Endothelial cell of umbilical vein (primary cell): ENCODE measurements at places on chromosomes 7 and 10. TPM values are rescaled to one million over a fixed set of nuclear protein-coding genes. Genes with fewer than 3 reads are reported as not detected.

- DNase-seq = no peak
These were observed 180.7 kb downstream of the EVX1 start for GRCh38 chr7:27423290-27423689.

GRCh38 chr7:159370-160270 is 32.8 kb upstream of the FAM20C start:
- no peak for DNase-seq

GRCh38 chr7:85479918-85480643 is 293.2 kb upstream of the SEMA3D start:
- no peak for DNase-seq

GRCh38 chr7:16652240-16652583 is 6.2 kb downstream of the BZW2 start:
- DNase-seq = no peak

- no peak for DNase-seq
These were observed 31.3 kb downstream of the ZNF783 start for GRCh38 chr7:149293338-149293737.

GRCh38 chr10:129462257-129462795 is 4.7 kb upstream of the MGMT start:
- DNase-seq = no peak

DNA sequence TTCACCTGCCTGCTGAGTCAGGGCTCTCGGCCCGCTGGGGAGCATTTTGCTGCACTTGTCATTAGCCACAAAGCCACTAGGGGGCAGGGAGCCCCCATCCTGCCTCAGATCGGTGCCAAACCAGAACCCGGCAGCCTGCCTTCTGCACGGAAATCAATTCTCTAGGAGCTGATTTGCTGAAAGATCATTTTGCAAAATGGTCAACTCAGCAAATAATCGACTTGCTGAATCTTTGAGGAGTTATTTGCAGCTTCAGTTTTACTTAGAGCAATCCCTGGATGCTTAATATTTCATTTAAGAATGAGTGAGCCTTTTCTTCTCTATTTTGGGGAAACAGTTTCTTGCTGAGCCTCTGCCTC is 1.7 kb upstream of the GIMAP8 start:
- peak; percentile 87 for DNase-seq

DNA sequence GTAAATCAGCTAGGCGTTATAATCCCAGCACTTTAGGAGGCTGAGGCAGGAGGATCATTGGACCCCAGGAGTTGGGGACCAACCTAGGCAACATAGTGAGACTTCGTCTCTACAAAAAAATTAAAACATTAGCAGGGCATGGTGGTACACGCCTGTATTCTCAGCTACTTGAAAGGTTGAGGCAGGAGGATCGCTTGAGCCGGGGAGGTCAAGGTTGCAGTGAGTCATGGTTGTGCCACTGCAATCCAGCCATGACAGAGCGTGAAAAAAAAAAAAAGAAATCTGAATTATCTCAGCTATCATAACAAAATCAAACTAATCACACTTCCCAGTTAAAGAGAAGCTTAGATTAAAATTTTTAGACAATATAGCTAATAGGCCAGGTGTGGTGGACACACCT is 35.3 kb downstream of the ATAD1 start:
- DNase-seq = no peak

- no peak for DNase-seq
These were observed 18.2 kb upstream of the TMEM248 start for GRCh38 chr7:66902844-66903180.

- DNase-seq = no peak
These were observed 21.1 kb downstream of the C7orf33 start for GRCh38 chr7:148611692-148612091.

GRCh38 chr7:12769444-12769843 is 82.0 kb downstream of the ARL4A start:
- no peak for DNase-seq

GRCh38 chr7:930975-931758 is 23.3 kb downstream of the ADAP1 start:
- DNase-seq = no peak

- no peak for DNase-seq
These were observed 118.6 kb downstream of the PON1 start for GRCh38 chr7:95205665-95206225.

- DNase-seq = no peak
These were observed 108.9 kb downstream of the ITGB8 start for GRCh38 chr7:20439416-20440185.

DNA sequence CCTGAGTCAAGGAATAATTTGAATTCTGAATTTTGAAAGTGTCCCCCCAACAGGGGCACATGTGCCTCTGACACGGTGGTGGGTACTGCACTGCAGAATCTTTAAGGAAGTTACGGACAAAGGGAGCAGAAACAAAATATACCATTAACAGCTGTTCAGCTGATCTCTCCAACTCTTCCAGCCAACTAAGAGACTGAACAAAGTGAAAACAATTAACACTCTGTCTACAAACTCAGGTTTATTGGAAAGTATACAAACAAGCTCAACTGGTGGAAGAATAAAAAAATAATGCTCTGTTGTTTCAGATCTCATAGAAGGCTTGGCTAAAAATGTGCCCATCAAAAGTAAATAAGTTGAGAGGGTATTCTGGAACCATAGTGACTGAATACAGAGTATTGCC is 34.4 kb downstream of the ASB4 start:
- no peak for DNase-seq

DNA sequence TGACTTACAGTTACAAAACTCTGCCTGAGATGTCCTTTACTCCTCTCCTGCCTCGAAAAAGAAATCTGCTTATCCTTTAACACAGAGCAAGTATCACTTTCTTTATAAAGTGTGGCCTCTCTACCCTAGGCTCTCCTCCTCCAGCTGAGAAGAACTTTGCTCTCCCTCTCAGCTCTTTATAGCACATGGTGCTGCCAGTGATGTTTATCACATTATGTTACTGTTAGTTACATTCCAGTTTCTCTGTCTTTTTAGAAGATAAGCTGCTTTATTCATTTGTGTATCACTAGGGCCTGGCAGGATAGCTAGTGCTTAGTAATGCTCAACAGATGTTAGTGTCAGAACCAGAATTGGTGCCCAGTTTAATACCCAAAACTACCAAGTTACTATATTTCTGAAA is 41.1 kb upstream of the TMEM229A start:
- no peak for DNase-seq

- DNase-seq = no peak
These were observed 109.6 kb upstream of the DGKB start for GRCh38 chr7:15012135-15012534.

GRCh38 chr7:44489955-44490350 is 505 bp downstream of the NUDCD3 start:
- no peak for DNase-seq

- DNase-seq = no peak
These were observed 20.7 kb downstream of the AVL9 start for GRCh38 chr7:32515890-32516550.

DNA sequence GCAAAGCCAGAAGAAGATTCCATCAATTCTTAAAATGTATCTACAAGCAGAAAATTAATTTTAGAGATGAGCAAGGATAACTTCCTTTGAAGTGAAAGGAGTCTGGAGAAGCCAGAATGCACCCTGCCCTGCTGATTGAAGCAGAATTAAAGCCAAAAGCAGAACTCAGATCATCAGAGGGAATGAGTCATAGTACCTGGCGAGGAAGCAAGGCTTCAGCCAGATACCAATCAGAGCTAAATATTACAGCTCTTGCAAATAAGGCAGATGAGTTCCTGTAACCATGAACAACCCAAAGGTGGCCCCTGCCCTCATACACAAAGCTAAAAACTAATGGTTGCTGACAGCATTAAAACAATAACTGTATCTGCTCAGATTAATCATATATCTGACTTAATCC is 10.4 kb downstream of the HTR7 start:
- no peak for DNase-seq

DNA sequence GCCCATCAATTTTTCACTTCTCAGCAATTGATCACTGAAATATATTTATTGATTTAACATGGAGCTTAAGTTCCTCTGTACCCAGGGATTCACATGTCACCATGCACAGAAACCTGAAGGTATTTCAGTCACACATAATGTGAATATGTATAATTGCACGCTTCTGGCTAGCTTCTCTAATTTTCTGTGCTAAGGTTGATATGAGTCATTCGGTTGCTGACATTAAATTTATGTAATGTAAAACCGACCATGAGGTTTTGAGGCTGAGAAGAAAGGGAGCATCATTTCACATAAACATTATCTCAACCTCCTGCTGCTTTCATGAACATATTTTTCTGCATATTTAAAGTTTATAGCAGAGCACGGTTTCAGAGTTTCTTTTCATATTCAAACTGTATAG is 381.0 kb upstream of the TPK1 start:
- no peak for DNase-seq

DNA sequence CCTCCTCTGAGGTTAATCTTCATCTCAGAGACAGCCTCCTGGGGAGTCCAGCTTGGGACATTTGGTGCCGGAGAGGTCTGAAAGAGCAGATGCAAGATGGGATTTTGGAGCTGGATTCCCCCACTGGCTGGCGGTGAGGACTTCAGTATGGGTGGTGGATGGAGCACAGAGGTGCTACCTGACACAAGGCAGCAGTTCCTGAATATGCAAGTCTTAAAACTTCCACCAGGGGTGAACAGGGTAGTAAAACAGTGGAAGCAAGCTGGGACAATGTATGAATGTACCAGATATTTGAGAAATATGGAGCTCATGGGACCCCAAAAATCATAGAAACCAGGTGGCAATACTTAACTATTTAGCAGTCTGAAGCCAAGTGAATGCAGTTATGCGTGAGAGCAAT is 4.8 kb upstream of the TAF3 start:
- DNase-seq = no peak

DNA sequence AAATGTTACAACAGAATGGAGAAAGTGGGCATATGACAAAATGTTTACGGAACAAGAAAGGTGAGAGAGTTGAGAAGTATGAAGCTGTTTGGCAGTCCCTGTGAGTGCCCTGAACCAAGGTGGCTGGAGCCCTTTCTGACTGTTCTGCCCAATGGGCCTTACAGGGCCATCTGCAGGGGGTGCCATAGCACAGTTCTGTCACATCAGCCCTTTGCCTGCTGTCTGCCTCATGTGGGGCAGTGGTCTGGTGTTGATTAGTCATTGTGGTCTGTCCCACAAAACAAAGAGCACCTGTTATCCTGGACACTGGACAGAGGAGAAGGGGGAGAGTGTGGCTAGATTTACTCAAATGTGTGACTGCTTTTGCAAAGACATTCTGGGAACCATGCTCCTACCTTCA is 51.5 kb upstream of the OSBPL3 start:
- no peak for DNase-seq

- DNase-seq = no peak
These were observed 1.7 kb downstream of the KLF6 start for GRCh38 chr10:3783316-3783681.

GRCh38 chr10:72935361-72935760 is 19.2 kb downstream of the PLA2G12B start:
- no peak for DNase-seq

DNA sequence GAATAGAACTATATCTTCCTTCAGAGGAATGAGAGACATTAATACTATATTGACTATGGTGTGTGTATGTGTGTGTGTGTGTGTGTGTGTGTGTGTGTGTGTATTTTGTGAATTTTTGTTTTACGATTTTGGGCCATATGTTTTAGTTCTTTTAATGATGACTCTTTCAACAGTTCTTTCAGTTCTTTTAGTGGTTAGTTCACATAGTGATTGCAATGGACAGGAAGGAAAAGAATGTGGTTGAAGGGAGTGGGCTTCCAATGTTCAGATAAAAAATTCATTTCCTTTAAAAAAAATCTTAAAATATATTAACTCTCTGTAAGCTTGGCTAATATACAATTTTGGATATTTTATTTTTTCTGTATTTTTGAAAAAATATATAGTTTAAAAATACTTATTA is 315.7 kb upstream of the DGKB start:
- no peak for DNase-seq

DNA sequence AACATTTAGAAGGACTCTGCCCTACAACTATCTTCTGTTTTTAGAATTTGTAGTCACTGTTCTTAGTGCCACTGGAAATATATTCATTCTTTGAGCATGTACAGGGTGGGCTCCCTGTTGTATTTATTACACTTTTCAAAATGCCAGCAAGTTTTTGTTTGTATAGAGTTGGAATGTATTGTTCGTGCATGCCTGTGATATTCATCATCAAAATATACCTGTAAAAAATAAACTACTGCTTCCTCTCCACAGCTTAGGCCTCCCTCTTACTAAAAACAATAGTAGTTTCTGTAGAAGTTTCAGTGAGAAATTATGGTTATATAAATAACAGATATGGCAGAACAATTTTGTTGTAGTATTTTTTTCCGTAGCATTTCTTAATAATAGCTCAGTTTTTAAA is 61.6 kb downstream of the NHLRC2 start:
- DNase-seq = peak; percentile 38

DNA sequence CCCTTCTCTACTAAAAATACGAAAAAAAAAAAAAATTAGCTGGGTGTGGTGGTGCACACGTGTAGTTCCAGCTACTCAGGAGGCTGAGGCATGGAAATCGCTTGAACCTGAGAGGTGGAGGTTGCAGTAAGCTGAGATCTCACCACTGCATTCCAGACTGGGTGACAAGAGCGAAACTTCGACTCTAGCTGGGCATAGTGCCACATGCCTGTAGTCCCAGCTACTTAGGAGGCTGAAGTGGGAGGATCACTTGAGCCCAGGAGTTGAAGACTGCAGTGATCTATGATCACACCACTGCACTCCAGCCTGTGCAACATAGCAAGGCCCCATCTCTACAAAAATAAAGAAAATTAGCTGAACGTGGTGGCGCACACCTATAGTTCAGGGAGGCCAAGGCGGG is 1.2 kb upstream of the SPACDR start:
- no peak for DNase-seq

EFCAB10 gene
- total RNA-seq = not detected in 2 replicates

GPC2 gene
- 17.5 and 20.9 TPM in 2 replicates for total RNA-seq

TLX1 gene
- not detected in 2 replicates for total RNA-seq

IGFBP1 gene
- total RNA-seq = 2.3 and 4.0 TPM in 2 replicates

HOXA10 gene
- total RNA-seq = 24.4 and 27.6 TPM in 2 replicates

TIAL1 gene
- 150 and 154 TPM in 2 replicates for total RNA-seq
